ENCODE measurements at places on chromosomes 16 and 17.

DNA sequence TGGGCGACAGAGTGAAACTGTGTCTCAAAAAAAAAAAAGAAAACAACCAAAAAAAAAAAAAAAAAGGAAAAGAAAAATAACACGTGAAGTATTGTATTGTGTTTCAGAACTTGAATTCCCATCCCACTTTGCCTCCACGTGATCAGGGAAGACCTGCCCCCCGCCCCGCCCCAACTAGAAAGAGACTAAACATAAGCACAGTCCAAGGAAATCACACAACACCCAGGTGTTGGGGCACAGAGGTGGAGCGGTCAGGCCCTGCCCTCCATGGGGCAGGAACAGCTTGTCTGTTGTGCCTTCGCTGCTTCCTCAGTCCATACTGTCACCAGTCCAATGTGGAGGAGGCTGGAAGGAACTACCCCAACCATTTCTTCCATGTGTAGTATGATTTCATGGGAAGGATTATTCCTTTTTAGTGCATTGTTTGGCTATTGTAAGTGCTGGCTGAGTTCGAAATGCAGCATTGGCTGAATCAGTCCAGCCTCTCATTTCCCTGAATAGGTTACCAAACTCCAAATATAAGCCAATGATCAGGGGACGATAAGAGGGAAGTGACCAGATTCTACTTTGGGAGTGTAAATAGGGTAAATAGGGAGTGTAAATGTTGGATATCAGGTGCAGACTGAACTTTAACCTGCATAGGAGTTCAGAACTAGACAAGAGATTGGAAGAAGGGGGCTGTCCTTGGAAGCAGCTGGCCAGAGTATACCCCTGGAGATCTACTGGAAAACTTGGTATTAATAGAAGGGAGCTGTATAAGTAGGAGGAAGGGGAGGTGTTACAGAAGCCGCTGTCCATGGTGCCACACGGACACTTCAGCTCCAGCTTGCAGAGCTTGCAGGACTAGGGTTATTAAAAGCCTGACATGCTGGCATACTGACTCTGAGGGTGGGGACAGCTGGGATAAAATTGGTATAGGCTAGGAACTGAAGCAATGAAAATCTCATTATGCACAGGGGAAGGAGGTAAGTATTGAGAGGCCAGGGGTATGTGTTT lies 50.7 kb downstream of the TANGO6 start:
- no peak for DNase-seq

DNA sequence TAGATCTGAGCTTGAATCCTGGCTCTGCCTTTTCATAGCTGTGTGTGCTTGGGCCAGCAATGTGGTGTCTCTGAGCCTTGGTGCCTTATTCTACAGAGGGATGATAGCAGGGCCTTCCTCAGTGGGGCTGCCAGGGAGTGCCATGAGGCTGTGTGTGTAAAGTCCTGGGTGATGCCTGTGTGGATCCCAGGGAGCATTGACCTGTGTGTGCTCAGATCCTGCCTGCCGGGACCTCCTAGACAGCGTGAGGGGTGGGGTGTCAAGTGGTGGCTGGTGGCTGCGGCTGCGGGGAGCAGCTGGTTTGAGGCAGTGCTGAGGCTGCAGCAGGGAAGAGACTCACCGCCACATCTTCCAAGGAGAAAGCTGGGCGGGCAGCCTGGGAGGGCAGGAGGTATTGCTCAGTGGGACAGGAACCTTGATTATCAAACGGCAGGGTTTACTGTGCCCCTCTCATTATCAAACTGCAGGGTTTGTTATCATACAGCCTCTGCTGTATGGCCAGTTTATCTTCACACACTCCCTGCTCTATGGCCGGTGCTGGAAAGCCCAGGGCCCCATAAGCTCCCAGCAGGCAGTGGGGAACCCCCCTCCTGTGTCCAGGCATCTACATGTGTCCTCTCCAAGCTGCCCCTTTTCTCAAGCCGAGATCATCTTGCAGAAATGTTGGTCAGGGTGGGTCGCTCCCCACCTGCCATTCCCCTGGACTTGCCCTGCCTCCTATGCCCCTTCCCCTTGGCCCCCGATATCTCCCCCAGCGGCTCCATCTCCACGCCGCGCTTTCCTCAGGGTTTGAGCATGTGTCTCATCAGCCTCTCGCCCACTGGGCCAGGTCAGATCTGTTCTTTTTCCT lies 3.1 kb upstream of the ADCY7 start:
- DNase-seq = no peak

GRCh38 chr17:49439305-49439672 lies 24.6 kb upstream of the PHB1 start:
- no peak for DNase-seq

DNA sequence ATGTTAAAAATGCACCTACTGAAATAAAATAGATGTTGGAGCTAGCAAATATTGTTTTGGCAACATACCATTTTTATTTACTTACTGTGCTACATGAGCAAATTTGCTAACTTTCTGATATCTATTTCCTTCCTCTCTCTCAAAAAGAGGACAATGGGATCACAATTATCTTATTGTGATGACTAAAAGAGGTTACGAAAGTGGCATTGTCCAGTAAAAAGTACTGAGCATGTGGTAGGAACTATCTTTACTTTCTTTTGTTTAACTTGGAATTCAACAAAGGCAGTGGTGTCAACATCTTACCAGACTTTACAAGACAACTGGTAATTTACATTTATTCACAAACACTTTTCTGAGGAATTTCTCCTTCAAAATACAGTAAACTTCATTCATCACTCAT lies 1542.6 kb upstream of the CDH8 start:
- no peak for DNase-seq

GRCh38 chr17:9571201-9571600 lies 4.4 kb downstream of the STX8 start:
- DNase-seq = no peak

DNA sequence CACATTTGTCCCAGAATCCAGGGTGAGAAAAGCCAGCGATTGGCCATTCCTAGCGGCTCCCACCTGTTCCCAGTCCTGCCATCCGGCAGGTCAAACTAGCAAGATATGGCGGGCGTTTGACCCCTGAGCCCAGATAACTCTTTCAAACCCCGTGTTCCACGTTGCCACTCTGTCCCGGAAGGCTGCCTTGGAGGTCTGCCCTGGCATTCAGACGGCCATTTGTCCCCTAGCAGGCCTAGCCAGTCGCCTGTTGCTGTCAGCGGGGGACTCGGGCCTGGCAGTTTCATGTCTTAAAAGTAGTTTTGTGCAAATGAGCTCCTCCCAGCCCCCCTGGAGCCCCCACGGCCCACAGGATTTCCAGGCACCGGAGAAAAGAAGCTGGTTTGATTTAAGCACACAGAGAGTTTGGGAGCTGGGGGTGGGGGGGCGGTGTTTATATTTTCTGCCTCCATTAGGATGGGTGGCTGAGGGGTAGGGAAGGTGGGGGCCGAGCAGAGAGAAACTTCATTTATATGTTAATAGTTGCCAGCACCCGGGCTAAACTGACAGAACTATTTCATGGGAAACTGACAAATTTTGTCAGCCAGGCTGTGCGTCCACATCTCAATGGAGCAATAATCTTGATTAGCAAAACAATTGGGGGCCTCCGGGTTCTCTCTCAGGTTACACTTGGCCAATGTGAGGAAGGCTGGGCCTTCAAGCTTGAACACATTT lies 240.9 kb upstream of the SALL1 start:
- DNase-seq = no peak

GRCh38 chr16:67245674-67246080 lies 1.6 kb downstream of the FHOD1 start:
- no peak for DNase-seq

- no peak for DNase-seq
These were observed 75.9 kb downstream of the ZNF423 start for GRCh38 chr16:49779979-49780378.

GRCh38 chr16:61579195-61579594 lies 457.0 kb downstream of the CDH8 start:
- no peak for DNase-seq

DNA sequence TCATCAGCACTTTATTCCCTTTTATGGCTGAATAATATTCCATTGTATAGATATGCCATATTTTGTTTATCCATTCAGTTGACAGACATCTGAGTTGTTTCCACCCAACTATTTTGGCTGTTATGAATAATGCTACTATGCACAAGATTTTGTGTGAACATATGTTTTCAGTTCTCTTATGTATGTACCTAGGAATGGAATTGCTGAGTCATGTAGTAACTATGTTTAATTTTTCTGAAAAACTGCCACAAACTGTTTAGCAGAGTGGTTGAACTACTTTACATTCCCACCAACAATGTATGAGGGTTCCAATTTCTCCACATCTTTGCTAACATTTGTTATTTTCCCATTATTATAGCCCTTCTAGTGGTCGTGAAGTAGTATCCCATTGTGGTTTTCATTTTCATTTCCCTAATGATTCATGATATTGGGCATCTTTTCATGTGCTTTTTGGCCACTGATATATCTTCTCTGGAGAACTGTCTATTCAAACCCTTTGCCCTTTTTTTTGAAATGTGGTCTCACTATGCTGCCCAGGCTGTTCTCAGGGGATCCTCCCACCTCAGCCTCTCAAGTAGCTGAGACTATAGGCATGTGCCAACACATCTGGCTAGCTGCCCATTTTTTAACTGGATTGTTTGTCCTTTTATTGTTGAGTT lies 26.3 kb downstream of the SMURF2 start:
- no peak for DNase-seq

- peak; percentile 40 for DNase-seq
These were observed 40.1 kb downstream of the NOS2 start for GRCh38 chr17:27760069-27760885.

GRCh38 chr16:78289373-78289772 lies 189.9 kb downstream of the WWOX start:
- DNase-seq = no peak

DNA sequence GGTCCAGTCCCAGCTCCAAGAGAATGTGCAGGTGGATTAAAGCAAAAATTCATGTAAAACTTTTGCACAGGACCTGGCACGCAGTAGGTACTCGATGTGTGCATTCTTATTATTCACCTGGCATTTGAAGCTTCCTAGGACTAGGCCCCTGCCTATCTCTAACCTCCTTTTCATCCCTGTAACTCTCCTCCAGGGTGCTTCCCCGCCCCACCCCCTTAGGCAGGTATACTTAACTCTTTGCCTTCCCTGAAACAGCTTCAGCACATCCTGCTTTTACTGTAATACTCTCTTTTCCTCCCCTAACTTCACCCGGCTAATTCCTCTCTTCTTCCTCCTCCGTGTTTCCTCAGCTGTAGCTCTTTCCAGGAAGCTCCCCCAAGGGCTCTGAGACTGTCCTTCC lies 54.8 kb downstream of the CDK5R1 start:
- no peak for DNase-seq

GRCh38 chr17:72512649-72513556 lies 392.1 kb downstream of the SOX9 start:
- no peak for DNase-seq

- no peak for DNase-seq
These were observed 6.1 kb upstream of the LHX1 start for GRCh38 chr17:36931096-36931696.

DNA sequence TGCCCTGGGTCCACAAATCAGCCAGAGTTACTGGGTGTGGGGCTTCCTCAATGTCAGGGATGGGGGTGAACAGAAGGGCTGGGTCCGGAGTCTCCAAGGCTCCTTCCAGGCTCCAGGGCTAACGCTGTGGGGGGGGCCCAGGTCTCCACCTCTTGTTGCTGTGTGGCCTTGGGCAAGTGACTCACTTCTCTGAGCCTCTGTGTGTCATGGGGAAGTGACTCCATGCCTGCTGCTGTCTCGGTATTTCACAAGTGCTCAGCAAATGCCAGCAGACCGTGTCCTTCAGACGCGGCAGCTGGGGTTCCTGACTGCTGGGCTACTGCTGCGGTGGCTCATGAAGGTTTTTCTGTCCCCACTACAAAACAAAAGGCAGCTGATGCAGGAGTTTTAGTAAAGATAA lies 26.6 kb downstream of the JPH3 start:
- DNase-seq = no peak

DNA sequence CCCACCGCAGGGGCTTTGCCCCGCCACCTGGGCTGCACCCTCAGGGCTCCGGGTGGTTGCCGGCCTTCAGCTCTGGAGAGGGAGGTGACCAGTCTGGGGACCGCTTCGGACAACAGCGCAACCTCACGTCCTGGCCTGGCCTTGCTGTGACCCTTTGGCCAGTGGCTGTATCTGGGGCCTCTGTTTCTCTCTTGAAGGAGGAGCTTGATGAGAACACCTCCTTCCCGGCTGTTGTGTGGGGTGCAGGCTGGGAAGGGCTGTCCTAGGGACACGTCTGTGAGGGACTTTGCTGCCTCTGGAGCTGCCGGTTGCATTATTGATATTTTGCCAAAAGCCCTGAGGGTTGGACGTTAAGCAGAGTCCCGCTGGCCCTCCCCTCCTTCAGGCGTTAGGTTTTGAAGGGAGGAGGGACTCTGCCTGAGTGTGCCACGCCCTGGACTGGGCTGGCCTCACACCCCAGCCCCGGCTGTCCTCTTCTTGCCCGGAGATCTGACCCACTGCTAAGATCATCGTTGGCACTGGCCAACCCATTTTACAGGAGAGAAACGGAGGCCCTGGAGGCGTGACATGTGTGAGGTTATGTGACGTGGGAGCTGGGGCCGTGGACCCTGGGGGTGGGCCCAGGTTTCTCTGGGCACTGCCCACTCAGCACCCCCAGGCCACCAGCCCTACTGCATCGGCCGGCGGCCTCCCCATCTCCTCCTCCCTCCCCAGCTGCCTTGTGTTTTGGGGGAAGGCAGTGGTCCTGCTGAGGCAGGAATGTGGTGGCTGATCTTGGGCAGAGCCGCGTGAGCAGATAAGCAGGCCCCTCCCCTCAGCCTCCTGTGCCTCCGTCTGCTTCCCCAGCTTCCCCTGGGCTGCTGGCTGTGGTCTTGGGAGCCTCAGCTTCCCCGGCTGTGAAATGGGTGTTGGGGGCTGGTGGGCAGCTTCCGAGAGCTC lies 8.5 kb downstream of the ZFPM1 start:
- DNase-seq = no peak

DNA sequence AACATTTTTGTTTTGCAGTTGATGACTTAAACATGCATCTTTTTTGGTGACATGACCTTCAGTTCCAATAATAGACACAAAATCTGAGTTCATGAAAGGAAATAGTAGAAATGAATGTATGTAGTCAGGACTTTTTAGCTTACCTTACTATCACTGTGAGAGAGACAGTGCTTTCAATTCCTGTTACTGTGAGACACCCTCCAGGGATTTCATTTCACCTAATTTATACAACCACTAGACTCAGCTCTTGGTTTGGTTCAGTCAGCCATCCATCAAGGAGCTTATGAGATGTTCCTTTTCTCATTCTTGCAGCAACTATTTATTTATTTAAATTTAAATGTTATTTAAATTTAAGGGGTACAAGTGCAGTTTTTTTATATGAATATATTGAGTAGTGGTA lies 77.9 kb downstream of the MAP2K4 start:
- no peak for DNase-seq

DNA sequence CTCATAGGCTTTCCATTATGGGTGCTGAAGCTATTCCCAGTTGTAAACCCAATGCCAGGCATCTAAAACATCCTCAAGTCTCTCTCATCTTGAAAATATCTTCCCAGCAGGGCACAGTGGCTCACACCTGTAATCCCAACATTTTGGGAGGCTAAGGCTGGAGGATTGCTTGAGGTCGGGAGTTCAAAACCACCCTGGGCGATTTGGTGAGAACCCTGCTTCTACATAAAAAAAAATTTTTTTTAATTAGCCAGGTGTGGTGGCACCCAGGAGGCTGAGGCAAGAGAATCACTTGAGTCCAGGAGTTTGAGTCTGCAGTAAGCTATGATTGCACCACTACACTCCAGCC lies 13.0 kb upstream of the EEF2K start:
- no peak for DNase-seq
